ENCODE measurements at places on chromosomes 7 and 10.

DNA sequence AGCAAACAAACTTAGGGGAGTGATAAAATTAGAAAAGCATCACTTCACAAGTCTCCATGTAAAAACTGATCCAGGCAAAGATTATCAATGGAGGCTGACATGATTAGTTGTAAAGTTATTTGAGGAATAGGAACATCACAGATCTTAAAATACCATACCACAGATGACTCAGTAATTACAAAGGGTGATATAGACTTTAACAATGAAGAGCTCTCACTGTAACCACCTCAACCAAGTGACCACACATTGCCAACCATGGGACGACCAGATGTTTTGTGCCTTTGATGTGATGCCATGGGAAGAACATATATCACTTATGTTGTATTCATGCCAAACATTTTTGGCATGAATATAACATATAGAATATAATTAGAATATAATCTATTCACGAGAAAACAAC lies 11.7 kb downstream of the AASS start:
- DNase-seq: no peak

- DNase-seq: no peak
Observed at GRCh38 chr7:32263611-32264010, 193.4 kb upstream of the PDE1C start.

DNA sequence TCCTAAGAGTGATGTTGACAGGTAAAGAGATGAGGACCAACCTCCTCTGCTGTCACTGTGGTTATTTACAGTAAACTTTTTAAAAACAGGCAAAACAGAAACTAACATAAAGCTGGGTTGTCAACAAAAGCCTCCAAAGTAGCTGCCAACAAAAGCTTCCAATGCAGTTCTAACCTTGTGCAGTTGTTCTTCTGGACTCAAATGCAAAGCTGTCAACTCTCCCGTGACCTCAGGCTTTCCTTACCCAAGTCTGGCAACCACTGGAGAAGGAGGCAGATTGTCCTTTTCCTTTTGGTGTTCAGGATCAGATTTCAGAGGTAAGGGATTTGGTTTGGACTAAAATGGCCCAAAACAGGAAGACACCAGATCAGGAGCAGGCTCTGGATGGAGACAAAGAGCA lies 63.1 kb downstream of the DLG5 start:
- DNase-seq: no peak

GRCh38 chr7:151692721-151693120 lies 173.0 kb upstream of the RHEB start:
- DNase-seq: no peak

DNA sequence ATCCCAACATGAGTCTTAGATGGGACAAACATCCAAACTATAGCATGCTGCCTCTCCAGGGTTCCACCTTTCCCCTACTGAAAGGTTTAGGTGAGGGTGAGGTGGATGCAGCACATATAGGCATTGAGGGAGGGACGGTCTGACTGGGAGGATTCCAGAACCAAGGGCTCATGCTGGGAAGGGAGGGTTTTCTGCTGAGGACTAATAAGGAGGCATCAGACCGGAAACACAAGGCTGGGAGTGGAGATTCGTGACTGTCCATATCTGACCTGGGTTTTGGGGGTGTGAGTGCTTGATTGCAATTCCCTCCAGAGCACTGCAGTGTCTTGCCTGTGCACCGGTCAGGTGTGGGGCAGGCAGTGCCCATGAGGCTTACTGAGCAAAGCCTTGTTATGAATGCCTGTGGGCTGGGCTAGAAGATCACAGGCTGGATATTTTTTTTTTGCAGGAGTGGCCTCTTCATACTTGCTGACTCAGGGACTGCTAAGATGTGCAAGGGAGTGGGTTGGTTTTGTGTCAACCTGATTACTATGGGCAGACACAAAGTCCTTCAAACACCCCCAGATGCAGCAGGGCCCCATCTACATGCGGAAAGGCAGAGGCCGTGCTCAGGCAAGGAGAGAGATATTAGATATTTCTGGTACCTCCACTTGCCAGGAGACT lies 26.7 kb downstream of the DMBT1 start:
- DNase-seq: no peak

GRCh38 chr10:84848967-84849366 lies 520.6 kb downstream of the CCSER2 start:
- no peak for DNase-seq

- DNase-seq: no peak
Observed at GRCh38 chr10:26213157-26213800, 3.3 kb upstream of the GAD2 start.

DNA sequence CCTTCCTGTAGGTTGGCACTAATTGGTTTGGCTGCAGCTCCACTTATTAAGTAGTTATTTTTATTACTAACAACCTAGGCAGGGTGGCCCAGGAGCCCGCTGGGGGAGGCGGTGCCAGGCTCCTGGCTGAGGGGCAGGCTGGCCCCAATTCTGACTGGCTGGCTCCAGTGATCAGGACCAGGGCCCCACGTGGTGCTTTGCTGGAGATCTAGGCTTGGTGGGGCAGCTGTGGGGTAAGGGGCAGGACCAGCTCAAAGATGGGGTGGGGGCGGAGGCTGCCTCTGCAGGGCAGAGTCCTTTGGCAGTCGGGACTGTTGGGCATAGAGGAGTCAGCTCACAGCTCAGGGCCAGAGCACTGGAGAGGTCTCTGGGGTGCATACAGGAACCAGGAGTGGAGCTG lies 2.4 kb downstream of the ASL start:
- no peak for DNase-seq

- DNase-seq: no peak
Observed at GRCh38 chr10:31642281-31642680, 286.4 kb downstream of the ARHGAP12 start.

DNA sequence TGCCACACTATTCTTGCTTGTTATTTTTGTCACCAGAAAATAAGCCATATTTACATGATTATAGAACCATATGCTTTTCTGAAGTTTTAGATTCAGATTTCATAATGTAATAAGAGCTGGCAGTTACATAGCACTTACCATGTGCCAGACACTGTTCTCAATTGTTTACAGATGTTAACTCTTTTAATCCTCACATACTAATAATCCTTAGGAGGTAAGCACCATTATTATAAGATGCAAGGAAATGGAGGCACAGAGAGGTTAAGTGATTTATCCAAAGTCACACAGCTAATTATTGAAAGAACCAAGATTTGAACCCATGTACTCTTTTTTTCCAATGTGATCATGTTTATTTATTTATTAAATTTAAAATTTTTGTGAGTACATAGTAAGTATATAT lies 57.2 kb downstream of the CREB5 start:
- no peak for DNase-seq

GRCh38 chr7:24685708-24686107 lies 71.6 kb downstream of the GSDME start:
- no peak for DNase-seq

DNA sequence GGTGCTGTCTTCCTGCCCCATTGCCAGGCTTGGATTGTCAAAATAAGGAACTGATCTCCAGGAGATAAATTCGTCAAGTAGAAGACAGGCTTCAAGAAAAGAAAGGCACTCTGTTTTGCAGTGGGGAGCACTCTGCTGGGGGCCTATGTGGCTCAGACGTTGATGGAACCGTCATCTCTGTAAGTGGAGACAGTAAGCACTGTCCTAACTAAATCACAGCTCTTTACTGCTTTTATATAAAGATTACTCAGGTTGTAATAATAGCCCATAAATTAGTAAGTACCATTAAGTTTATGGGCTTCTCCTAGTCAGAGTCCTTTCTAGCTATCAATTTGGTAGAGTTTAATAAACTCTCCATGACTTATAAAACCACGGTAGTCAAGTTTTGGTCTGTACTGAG lies 249.9 kb downstream of the FRMD4A start:
- no peak for DNase-seq

DNA sequence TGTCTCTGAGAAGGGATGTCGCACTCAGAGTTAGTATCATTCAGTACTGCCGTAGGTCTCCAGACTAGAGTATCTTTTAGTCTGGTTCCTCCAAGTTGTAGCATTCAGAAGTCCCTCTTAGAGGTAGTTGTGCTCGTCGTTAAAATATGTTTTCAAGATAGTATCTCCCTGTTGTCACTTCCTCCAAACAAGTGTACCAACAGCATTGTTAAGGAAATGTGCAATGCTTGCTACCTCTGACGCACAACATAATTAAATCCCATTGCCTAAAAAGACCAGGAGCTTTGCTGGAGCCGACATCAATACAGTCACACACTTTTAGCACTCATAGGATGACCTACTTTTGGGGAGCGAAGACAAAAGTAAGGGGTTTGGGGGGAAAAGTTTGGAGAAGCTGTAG lies 80.0 kb upstream of the STK17A start:
- no peak for DNase-seq

GRCh38 chr7:154863766-154864522 lies 139.0 kb downstream of the PAXIP1 start:
- DNase-seq: no peak

GRCh38 chr7:22712999-22713398 lies 14.0 kb upstream of the IL6 start:
- no peak for DNase-seq

DNA sequence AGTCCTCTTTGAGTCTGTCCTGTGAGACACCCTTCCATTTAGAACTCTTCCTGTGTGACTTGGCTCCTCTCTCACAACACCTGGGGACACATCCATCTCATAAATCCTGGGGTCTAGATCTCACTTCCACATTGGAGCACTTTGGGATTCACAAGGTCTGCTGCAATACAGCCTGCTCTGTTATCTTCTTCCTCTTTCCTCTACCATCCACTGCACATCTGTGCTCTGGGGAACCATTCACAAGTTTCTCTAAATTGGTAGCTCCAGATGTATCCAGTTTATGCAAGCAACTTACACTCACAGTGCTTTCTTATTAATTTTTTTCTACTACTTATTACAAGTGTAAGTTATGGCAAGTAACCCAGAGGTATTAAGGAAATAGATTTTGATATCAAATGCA lies 5.5 kb upstream of the FIGNL1 start:
- DNase-seq: no peak

GRCh38 chr10:132063432-132063831 lies 2.3 kb upstream of the JAKMIP3 start:
- DNase-seq: no peak

DNA sequence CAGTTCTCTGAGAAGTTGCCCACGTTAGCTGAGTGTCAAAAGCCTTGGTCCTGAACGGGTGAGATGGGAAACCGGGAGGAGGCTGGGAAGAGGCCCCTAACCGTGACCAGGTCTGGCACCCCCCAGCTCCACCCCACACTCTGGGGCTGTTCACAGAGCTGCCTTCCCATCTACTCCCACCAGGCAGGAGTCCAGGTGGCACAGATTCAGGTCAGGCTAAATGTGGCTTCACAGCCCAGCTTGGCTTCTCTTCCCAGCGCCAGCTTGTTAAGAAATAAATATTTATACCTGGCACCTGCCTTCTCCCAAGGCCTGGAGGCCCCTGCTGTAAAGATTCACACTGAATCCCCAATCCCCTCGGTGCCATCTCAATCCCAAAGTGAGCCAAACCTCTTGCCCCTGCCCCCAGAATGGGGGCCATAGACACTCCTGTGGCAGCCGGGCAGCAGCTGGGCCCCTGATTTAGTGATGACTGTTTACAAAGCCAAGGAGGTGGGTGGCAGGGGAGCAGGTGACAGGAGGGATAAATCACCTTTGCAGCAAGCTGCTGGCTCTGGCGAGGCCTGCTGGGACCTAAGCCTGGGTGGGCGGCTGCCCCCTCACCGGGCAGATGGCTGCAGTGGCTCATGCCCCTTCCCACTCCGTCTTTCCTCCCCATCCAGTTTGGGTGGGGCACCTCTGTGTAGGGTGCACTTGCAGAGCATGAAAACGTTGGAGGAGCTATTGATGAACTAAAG lies 72.5 kb downstream of the GOLGA7B start:
- no peak for DNase-seq

DNA sequence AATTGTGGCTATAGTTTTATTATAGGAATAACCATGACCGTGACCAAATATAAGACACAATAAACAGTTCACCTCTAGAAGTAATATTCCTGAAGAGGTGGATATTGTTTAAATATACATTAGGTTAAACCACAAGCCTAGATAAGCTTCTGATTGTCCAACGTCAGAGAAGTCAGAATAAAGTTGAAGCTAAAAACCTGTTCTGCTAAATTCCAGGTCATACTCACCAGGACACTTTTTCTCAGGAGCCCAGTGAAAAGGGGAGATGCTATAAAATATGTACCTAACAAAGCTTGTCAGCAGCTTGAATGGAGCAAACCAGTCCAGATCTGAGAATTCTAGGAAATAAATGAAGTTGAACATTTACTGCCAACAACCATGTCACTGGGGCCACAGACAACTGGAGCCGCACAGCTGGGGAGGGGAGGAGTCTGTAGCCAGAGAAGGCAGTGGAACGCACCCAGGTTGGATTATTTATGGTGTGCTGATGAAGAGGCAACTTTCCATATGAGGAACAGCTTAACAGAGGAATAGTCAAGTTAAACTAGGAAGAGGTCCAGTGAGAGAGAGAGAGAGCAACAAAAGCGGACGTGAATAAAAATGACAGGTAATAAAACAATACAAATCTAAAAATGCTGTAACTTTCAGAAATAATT lies 191.1 kb downstream of the ZNF438 start:
- DNase-seq: no peak

- DNase-seq: no peak
Observed at GRCh38 chr10:84715911-84716310, 387.5 kb downstream of the CCSER2 start.

DNA sequence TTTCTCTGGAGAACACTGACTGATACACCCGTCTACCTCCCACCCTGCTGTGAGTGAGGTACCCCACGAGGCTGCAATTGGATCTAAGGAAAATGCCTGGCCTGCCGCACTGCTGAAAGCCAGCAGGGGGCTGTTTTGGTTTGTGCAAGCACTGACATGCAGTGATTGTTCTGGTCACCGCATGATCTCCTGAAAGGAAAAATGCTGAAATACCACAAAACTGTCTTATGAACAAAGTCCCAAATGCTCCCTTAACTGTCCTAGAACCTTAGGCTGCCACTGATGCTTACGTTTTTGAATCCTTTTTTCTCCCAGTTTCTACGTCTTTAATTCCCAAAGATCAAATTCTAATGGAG lies 132.7 kb downstream of the JCAD start:
- DNase-seq: no peak

- DNase-seq: no peak
Observed at GRCh38 chr10:78981257-78981969, 87.4 kb upstream of the ZMIZ1 start.

- DNase-seq: no peak
Observed at GRCh38 chr7:158407581-158408317, 179.9 kb downstream of the PTPRN2 start.

GRCh38 chr7:108266491-108266890 lies 136.3 kb upstream of the LAMB4 start:
- DNase-seq: no peak

- DNase-seq: no peak
Observed at GRCh38 chr10:69496352-69497230, 45.3 kb downstream of the TSPAN15 start.

DNA sequence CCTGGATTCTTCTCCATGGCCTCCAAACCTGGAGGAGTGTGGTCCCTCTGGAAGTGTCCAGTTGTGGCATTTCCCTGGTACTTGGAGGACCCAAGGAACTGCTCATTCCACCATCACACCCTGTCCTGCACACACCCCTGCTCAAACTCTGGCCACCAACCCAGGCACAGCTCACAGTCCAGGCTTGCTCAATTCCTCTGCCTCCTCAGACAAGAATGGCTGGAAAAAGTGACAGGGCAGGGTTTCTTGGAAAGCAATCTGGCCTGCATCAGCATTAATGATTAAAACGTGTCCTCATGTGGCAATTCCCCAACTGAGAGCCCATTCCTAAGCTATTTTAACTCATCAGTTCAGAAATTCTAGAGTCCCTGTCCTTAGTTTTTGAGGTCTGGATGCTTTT lies 17.2 kb upstream of the TPST1 start:
- no peak for DNase-seq

Data from activated CD8-positive, alpha-beta memory T cell treated with anti-CD3 and anti-CD28 coated beads for 4 hours (primary cell).